ENCODE measurements at places on chromosomes 2 and 18.
A peak's percentile ranks its signal among the peaks of the same experiment; 100 is the strongest.

- no peak for DNase-seq
Measured at GRCh38 chr2:151644580-151644979, 89.7 kb downstream of the NEB start.

DNA sequence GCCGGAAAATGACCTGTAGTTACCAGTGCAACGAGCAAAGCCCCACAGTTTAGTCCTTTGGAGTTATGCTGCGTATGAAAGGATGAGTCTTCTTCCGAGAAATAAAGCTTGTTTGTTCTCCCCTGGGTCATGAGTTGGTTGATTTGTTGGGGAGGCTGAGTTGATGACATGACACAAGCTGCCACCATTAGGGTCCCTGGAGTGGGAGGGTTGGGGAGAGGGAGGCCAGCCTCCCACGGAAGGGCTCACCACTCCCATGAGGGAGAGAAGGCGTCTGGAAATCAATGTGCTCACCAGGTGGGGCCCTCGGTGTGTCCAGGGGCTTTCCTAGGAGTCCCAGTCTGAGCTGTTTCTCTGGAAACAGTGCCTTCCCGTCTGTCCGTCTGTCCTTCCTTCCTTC, 7.4 kb upstream of the DGKD start:
- no peak for DNase-seq

- DNase-seq = no peak
Measured at GRCh38 chr2:196137271-196137670, 34.1 kb downstream of the STK17B start.

DNA sequence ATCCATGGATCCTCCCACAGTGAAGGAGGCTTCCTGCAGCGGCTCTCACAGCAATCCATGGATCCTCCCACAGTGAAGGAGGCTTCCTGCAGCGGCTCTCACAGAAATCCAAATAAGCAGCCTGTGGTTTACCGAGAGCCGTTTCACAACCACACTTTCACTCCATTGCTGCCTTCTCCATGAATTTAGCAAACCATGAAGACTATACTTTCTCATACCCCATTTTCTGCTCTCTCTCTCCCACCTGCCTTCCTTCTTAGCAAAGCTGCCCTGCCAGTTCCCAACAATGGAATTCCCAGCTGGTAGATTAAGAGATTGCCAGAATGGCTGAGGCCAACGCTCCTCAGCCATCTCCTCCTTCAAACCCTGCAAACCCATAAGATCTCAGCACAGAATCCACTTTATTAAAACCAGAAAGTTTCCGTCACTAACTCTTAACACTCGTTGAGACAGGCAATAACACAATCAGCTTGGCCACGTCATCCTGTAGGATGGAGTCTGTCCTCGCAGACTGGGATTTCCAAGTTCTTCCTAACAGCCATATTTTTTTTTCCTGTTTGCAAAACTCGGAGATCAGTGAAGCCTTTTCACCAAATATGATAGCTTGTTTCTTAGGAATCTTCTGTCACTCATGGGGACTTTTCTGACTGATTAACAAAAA, 162.2 kb downstream of the PXDN start:
- no peak for DNase-seq

DNA sequence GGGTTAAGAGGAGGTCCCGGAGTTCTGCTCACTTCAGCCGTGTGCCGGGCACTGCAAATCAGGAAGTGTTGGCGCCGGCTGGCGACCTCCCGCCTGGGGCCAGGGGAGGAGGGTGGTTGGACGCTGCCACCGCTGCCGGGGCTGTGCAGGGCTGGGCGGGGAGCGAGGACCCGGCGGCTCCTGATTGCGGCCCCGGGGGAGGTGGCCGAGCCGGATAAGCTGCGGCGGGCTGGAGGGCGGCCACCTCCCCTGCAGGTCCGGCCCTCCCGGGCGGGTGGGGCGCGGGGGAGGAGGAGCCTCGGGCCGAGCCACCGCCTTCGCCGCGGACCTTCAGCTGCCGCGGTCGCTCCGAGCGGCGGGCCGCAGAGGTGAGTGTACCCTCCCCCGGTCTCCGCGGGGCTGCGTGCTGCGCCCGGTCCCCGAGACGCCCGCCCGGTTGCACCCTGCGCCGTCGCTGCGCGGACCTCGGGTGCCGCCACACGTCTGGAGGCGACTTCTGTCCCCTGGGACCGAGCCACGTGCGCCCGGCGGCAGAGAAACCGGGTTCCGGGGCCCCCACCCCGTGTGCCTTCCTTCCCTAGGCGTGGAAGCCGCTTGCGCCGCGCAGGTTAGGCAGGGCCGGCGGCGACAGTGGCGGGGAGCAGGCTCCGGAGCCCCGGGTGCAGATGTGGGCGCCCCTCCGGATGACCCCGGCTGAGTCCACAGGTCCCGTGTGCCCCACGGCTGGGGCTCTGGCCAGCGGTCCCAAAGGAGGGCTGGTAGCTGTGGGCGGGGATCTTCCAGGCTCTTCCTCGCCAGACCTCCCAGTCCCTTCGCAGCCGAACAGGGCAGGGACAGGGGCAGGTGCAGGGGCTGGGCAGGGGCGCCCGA, at the start of gene STEAP3:
Gene STEAP3 (plus strand): TSS at position 314 of the 870 bp plus-strand sequence. CDS start 7,179 bp downstream, outside the sequence.
- DNase-seq = no peak

DNA sequence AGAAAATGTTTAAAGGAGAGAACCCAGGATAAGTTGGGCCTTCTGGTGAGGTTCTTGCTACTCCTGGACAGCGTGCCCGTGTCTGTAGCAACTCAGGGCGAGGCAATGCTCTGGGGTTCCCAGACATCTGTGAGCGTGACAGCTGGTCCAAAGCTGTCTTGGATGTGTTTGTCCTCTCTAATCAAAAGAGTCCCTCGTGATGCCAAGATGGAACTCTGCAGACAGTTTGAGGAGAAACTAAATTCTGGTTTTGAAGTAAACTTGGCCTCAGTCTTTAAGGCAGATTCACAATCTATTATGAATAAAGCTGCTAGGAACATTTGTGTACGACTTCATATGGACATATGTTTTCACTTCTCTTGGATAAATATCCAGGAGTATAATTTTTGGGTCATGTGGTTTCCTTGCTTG, 47.3 kb downstream of the TMEM17 start:
- DNase-seq = no peak

- no peak for DNase-seq
Measured at GRCh38 chr2:6545795-6546194, 319.9 kb downstream of the CMPK2 start.

DNA sequence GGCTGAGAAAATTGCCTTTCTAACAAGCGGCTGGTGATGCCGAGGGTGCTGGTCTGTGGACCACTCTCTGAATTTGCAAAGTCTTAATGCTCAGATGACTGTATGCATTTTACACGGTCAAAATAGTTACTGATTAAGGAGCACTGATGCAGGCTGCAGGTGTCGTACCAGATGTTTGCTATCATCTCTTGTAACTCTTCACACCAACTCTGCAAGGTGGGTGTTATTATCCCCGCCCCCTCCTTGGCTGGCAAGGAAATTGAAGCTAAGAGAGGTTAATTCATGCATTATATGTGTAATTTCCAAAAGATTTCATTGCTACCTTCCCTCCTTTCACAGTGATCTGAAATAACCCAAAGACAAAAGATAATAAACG, 13.0 kb upstream of the LBH start:
- no peak for DNase-seq

- DNase-seq = no peak
Measured at GRCh38 chr2:10016802-10017258, 26.5 kb upstream of the KLF11 start.

DNA sequence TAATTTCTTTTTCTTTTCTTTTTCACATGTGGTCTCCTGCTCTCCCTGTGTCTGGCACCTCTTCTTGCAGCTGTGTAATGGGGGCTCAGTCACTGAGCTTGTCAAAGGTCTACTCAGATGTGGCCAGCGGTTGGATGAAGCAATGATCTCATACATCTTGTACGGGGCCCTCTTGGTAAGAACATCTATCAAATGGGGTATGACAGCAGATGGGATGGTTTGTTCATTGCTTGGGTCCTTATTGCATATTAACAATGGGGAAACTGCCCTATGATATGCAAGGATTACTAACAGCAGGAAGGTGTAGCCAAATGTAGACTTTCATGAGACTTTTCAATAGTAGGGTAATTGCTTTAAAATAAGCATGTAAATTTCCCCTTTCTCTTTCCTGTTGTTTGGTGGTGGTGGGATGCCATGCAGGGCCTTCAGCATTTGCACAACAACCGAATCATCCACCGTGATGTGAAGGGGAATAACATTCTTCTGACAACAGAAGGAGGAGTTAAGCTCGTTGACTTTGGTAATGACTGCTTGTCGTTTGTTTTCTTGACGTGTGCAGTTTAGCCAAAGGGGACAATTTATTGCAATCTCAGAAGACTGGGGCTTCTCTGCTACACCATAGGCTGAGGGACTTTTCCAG, 36.5 kb downstream of the MYO3B start:
- DNase-seq = no peak

GRCh38 chr2:132477962-132478361, 61.4 kb downstream of the GPR39 start:
- DNase-seq = no peak

- peak; percentile 65 for DNase-seq
Measured at GRCh38 chr2:136057023-136057801, 60.7 kb downstream of the CXCR4 start.

GRCh38 chr2:58357521-58357920, 116.4 kb upstream of the FANCL start:
- no peak for DNase-seq

DNA sequence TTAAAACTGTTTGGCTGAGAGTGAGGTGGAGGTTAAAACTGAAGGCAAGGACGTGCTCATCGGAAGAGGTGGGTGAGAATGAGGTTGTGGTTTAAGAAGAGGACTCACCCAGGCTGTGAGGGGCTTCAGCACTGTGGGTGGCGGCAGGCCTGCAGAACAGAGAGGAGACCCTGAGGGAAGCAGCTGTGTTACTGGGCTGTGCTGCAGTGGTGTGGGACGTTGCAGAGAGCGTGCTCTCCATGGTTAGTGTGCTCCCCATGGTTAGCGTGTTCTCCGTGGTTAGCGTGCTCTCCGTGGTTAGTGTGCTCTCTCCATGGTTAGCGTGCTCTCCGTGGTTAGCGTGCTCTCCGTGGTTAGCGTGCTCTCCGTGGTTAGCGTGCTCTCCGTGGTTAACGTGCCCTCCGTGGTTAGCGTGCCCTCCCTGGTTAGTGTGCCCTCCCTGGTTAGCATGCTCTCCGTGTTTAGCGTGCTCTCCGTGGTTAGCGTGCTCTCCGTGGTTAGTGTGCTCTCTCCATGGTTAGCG, 68.5 kb upstream of the NFATC1 start:
- DNase-seq = no peak

GRCh38 chr18:36350839-36351469, 53.4 kb downstream of the FHOD3 start:
- no peak for DNase-seq

DNA sequence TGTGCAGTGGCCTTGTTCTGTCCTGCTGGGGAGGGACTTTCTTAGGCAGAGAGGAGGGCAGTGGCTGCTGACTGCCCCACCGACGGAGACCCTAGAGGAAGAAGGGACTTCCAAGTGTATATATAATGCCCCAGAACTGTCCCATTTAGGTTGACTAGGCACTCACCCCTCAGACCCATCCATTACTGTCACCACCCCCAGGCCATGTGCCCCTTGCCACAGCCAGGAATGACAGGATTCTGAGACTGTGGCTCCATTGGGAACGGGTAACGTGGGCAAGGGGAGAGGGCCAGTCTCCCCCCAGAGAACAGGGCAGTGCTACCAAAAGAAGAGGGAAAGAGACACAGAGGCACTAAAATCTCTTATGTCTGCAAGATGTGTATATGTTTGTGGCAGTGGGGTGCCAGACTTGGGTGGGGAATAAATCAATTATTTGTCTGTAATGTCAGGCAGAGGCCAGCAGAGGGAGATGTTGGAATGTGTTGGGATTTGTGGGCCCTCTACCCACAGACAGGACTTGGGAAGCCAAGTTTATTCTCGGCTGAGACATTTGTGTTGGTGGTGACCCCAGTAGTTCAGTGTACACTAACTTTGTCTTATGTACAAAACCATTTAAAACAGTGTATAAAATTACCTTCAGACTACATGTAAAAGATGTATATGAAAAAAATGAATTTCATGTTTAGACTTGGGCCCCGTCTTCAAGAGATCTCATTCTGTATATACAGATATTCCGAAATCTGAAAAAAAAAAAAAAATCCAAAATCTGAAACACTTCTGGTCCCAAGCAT, 24.0 kb upstream of the TMEM37 start:
- DNase-seq = peak; percentile 28

DNA sequence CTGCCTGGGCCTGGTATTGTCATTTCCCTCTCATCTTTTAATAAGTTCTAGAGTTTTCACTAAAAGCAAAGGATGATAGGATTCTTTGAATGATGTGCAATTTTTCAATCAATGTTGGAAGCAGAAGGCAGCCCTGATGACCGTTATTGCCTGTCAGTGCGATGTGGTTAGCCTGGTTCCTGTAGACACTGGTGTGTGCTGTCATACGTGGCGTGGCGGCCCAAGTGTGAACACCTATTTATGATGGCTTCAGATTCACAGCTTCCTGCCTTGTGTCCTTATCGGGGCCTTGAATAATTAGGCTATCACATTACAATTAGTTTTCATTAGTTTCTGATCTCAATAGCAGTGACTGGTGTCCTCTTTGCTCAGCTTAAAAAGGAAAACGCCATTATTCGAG, 218.5 kb downstream of the TPGS2 start:
- DNase-seq = no peak

GRCh38 chr2:96710985-96711384, 28.9 kb downstream of the LMAN2L start:
- DNase-seq = no peak

GRCh38 chr2:104616856-104617255, 237.1 kb upstream of the POU3F3 start:
- DNase-seq = no peak

DNA sequence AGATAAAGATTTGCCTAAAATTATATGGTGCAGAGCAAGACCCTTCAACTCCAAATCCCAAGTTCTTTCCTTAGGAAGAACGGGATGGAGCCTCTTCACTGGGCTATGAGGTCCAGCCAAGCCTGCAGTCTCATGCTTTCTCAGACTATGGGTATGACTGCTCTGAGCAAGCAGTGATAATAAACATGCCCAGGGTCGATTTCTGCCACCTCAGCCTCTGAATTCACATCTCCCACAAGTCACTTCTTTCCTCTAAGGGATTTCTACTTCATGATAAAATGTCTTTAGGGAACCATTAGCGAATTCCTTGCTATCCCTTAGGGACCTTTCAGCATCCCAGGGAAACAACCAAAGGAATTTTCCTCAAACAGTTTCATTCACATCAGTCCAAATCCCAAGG, 94.8 kb downstream of the GFPT1 start:
- DNase-seq = no peak

DNA sequence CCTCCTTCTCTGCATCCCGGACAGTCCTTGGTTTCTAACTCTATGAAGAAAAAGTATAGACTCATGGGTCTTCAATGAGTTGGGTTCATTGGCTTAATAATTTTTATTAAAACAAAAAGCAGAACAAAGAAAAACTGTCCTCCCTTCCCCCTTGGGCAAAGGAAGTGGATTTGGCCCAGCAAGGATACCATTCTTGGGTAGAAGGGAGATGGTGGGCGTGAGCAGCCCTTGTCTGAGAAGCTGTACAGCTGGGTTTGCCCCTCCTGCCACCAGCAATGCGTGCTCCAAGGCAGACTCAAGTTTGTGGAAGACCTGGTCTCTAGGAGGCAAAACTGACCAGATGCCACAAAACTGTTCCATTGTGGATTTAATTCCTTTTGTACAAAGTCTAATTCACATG, 12.7 kb downstream of the PCARE start:
- DNase-seq = no peak

- no peak for DNase-seq
Measured at GRCh38 chr18:57220480-57220879, 73.6 kb downstream of the BOD1L2 start.

GRCh38 chr2:1717113-1717512, 27.2 kb downstream of the PXDN start:
- DNase-seq = no peak

Measured in CD4-positive, alpha-beta T cell treated with Interleukin-12 subunit alpha and Interleukin-12 subunit beta, for 1 hour (primary cell).